Suppressor macrophage treated with lipopolysaccharide for 1 hour (primary cell): ENCODE measurements at places on chromosomes 4 and X.

DNA sequence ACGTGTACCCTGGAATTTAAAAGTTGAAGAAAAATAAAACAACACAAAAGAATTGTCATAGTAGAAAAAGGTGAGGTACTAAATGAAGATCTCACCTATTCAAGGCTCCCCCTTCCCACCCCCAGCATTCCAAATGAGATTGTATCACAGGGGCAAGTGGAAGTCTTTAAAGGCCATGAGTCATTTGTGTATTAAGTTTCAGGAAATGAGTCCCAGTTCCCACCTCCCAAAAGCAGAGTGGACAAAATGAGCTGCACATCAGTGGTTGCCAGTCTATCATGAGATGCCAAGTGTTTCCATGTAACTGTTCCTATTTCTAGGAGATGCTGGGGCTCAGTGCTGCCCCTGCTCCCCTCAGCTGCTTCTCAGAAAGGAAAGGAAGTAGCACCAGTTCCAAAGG lies 20.1 kb downstream of the ARHGEF9 start:
- peak; percentile 38 for DNase-seq

DNA sequence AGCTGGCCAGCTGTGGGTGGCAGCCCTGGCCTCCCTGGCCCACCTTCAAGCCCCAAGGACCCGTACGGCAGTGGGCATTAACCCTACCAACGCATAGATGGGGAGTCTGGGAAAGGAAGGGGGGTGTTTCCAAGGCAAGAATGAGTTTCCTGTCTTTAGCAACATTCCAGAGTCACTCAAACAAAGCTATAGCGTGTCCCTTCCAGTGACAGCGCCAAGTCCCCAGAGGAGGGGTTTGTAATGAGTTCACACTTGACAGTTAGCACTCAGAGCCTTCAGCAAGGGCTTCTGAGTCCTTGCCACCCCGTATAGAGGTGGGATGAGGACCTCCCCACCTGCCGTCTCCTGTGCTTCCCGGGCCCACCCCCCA lies 1.8 kb downstream of the BGN start:
- no peak for DNase-seq

DNA sequence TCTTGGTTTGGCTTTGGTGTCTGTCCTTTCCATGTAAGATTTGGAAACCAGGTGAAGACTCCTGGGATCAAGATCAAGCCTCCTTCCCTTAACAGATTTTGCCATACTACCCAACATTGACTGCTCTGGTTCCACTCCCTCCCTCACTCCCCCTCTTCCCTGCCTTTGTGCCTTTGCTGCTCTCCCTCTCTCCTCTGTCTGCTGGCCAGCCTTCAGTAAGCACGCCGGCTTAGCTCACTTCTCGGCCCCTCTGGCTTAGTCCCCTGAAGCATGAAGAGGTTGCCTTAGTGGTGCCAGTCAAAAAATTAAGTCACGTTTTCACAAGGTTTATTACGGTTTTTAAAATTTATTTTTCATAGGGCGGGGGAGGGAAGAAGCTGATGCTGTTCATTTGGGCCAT lies 6.0 kb downstream of the GRIA3 start:
- DNase-seq: no peak

- no peak for DNase-seq
Measured at GRCh38 chr4:18636001-18636585, 614.5 kb upstream of the LCORL start.

- no peak for DNase-seq
Measured at GRCh38 chr4:63308697-63309096, 1100.6 kb downstream of the TECRL start.

DNA sequence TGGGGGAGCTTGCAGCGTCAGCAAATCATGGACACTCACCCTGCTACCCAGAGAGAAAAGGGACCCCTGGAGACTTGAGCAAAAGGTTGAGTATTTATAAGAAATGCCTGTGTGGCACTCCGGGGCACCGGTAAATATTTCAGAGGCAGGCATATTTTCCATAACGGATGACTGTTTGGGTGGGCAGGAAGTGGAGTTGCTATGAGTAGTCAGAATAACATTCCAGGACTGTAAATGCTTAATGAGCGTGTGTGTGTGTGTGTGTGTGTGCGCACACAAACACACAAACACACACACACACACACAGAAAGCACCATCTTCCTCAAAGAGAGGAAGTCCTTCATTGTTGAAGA lies 74.6 kb downstream of the MXRA5 start:
- DNase-seq: peak; percentile 19

DNA sequence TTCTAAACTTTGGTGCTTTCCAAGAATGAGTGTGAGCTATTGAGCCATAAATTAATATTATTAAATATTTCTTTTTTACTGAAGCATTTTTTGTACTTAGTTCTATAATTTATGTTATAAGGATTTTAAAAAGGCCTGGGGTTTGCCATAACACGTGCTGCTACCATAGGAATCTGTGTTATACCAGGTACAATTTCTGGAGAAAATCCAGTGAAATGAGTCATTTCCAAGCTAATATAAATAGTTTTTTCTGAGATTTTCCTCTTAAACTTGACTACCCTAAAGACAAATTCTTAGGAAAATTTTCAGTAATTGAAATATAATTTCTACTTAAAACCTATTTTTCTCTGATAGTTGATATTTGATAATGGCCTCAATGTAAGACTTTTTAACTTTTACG lies 130.8 kb downstream of the TLL1 start:
- DNase-seq: no peak

DNA sequence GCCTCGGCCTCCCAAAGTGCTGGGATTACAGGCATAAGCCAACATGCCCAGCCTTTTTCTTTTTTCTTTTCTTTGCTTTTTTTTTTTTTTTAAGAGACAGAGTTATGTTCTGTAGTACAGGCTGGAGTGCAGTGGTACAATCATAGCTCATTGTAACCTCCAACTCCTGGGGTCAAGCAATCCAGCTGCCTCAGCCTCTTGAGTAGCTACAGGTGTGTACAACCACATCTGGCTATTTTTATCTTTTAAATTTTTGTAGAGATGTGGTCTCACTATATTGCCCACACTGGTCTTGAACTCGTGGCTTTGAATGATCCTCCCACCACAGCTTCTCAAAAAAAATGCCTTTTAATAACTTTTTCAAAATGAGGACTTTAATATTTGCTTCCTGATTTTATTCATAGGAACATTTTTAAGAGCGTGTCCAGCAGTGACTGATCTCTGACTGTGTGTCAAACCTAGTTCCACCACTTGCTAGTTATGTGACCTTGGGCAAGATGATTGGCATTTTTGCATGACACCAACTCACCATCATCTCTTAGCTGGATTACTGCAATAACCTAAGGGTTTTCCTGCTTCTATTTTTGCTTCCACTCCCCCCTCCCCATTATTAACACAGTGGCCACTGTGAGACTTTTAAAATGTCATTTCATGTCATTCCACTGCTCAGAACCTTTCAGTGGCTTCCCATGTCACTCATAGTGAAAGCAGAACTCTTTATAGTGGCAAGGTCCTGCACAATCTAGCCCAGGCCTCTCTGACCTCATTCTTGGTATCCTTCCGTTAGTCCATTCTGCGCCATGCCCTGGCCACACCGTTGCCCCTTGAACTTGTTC lies 4.5 kb upstream of the TNIP3 start:
- peak; percentile 66 for DNase-seq

DNA sequence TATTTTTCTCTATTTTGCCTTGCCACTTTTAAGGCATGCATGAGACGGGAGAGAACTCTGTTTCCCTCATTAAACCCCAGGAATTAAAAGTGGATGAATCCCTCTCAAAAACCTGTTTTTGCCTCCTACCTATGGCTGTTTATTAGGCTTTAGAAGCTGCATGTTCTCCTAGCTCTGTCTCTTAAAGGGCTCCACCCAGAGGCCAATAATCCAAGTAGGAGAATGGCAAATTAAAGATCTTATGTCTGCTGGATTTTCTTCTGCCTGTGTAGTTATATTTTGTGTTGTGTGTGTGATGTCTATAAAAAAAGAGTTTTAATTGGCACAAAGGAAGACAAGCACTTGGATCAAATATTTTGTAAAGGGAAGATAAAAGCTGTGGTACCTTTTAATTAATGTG lies 32.4 kb downstream of the MAGEC1 start:
- DNase-seq: no peak

DNA sequence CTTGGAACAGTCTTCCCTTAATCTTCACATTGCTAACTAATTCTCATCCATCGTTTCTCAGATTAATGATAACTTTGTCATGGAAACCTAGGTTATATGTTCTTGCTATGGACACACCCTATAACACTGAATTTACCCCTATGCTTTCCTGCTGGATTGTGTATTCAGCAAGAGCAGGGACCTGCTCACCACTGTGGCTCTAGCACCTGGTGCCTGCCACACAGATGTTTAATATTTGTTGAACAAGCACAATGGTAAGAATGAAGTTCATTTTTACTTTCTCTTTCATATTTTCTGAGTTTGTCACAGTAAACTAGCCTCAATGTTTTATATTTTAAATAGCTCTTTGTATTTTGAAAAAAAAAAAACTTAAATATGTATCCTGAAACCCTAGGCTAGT lies 734.0 kb upstream of the DIAPH2 start:
- DNase-seq: no peak

GRCh38 chrX:103607364-103608305 lies at the start of gene TCEAL3:
Gene TCEAL3 (plus strand): TSS chrX:103607963. CDS start chrX:103609065, 1,102 bp downstream.
- DNase-seq: peak; percentile 21

GRCh38 chr4:74536557-74536956 lies 91.6 kb downstream of the AREG start:
- DNase-seq: peak; percentile 36

DNA sequence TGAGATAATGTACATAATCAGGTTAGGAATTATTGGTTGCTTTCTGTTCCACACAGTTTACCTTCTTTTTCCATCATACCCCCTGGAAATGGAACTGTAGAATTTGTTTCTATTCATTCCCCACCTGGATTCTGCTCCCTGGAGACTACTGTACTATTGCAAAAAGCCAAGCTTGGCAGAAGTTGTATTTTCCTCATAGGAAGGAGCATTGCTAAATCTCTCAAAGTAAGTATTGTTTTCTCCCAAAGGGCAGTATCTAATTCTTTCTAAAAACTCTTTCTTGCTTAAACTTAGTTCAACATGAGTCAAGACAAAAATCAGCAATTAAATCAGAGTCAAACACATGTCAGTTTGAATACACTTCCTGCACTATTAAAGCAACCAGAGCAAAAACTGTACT lies 136.2 kb downstream of the CDS1 start:
- no peak for DNase-seq

DNA sequence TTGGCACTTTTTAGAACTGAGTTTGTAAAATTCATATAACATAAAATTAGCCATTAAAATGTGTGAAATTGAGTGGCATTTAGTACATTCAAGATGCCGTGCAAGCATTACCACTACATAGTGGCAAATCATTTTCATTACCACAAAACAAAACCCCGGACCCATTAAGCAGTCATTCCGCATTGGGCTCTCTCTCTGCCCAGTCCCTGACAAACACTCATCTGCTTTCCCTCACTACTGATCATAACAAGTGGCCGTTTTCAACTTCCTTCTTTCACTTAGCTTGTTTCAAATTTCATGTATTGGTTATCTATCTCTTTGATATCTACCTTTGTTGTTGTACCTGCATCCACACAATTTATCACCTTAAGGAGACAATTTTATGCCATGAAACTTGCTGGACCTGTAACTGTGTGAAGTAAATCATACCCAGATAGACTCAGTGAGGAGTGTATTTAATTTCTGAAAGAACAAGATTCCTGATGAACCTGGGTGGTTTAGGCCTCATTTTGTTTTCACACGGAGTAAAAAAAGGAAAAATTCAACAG lies 202.1 kb downstream of the OR13H1 start:
- DNase-seq: no peak

DNA sequence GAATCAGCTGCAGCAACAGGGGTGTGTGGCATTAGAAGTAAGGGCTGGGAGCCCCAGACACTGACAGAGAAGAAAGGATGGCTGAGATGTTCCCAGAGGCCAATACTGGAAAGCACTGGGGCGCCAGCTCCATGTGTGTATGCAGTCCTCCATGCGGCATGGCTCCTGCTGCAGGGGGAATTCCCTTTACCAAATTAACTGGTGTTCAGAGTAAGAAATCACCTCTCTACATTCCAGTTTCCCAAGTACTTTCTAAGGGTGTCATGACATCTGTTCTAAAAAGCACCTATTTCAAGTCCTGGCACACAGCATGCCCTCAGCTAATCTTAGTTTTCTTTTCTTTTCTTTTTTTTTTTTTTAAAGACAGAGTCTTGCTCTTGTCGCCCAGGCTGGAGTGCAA lies 98.0 kb downstream of the MAML3 start:
- no peak for DNase-seq

- DNase-seq: no peak
Measured at GRCh38 chr4:73707269-73707875, 33.0 kb upstream of the CXCL8 start.

DNA sequence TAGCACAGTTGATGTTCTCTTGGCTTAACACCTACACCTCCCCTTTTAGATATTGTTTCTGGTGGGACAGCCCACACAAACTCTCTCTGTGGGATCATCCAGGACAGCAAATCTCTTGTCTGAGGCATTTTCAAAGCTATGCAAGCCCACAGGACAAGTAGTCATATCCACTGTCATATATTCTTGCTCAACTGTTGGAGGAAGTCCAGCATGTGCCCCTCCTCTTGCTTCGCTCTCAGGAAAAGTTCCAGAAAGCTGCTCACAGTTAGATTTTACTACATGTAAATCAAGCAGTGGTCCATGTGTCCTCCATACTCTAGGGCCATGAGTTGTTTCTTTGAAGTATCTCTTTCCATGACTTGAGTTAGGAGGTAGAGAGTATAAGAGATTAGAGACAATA lies 260.7 kb downstream of the INPP4B start:
- DNase-seq: no peak

DNA sequence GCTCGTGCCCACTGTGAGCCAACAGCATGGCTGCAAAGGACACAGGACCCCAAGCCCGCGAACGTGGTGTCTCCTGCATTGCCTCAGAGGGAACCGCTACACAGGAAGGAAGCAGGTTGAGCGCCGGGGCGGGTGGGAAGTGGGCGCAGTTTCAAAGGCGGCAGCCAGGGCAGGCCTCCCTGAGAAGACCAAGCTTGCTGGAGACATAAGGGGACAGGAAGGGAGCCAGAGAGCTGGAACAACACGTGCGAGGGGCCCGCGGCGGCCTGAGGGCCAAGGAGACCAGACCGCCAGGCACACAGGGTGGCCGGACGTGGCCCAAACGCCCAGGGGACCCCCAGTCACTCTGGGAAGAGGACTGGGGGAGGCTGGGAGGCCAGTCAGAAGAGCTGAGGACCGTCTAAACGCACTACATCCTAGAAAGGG lies 32.0 kb downstream of the CTBP1 start:
- DNase-seq: peak; percentile 56

GRCh38 chrX:75151827-75152592 lies 4.1 kb downstream of the ABCB7 start:
- no peak for DNase-seq

DNA sequence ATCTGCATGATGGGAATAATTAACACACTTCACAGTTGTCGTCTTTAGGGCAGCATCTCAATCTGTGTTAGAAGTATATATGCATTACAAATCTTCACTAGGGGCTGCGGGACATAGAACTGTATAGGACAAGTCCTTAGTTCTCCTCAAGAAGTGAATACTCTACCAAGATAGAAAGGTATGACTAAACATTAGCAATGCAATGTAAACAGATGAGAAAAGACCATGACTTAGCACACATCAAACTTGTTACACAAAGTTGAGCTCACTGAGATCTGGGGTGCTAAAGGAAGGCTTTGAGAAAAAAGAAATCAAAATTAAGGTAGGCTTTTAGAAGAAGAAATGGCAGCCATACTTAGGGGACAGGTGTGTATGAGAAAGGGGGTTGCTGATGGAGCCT lies 182.1 kb upstream of the MAP3K15 start:
- no peak for DNase-seq

- no peak for DNase-seq
Measured at GRCh38 chr4:111323496-111323895, 700.6 kb upstream of the PITX2 start.
